Right renal pelvis (tissue), 4 donors: ENCODE measurements at places on chromosomes 6 and 20. TPM values are rescaled to one million over a fixed set of nuclear protein-coding genes. Genes with fewer than 3 reads are reported as not detected.

DNA sequence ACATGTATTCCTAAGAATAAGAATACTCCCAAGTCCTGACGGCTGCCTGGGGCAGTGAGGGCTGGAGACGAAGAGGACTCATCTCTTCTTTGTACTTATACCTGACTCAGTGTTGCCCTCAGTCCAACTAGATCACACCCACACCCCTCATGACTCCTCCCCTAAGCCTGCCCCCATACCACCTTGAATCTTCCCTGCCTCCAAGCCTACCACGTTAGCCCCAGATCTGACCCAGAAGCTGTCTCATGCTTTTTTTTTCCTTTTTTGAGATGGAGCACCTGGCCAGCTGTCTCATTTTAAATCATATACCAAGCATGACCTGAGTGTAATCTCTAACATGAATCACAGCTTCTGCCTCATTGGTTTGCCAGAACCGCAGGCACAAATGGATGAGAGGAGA, 45.2 kb downstream of the MUC22 start:
- DNase-seq, result no peak

DNA sequence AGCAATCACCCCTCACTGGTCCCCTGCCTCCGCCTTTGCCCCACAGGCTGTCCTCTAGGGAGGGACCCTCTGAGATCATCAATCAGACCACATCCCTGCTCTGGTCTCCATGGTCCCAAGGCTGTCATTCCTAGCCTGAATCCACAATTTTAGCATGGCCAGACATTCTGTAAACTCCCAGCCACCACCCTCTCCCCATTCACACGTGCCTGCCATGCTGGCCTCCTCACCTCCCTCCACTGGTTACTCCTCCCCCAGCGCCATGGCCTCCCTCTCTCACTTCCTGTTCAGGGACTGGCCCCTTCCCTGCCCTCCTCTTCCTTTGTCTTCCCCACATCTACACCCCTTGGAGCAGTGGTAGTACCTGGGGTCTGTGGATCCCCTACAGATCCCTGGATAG, 150.7 kb upstream of the MLN start:
- DNase-seq, result no peak

DNA sequence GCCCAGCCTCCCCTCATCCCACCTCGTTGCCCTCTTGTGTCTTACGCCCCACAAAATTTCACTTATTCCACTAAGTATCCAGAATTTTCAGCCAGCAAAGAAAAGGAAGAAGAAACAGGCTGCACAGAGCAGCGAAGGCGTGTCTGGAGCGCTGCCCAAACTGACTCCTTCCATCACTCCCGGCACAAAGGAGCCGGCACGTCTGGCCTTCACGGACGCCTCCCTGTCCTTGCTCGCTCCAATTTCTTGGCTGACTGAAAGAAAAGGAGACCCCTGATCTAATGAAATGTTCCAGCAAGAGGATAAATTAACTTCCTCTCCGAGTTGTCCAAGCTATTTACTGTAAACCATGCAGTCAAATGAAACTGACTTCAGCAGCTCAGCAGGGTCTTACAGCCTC, 152.3 kb upstream of the CDH4 start:
- DNase-seq, result no peak

DNA sequence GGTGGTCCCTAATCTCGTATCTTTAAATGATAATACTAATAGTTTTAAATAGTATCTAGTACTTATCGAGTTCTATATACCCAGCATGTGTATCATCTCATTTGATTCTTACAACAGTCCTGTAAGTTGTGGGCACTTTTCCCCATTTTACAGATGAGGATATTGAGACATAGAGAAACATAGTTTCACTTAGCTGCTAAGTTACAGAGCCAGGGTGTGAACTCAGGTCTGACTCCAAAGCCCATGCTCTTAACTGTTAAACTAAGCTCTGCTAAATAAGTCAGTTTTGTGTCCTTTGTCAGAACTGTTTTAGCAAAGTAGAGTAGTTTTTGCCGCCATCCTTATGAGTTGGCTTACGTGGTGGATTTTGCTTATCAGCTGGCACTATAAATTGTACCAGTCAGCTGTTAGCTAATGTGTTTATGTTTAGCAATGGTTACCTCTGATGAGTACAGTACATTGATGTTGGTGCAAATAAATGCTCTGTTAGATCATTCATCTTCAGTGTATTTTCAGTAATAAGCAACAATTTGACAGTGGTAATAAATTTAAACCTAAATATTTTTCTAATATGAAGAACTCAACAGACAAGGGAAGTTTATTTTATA, 12.1 kb downstream of the OGFRL1 start:
- no peak for DNase-seq

GRCh38 chr6:129908356-129908755, 47.2 kb upstream of the TMEM244 start:
- no peak for DNase-seq

GRCh38 chr20:19723051-19723450, 35.0 kb upstream of the RIN2 start:
- DNase-seq, result no peak

GRCh38 chr6:18978337-18979128, 591.4 kb downstream of the RNF144B start:
- peak; percentile 18 for DNase-seq

DNA sequence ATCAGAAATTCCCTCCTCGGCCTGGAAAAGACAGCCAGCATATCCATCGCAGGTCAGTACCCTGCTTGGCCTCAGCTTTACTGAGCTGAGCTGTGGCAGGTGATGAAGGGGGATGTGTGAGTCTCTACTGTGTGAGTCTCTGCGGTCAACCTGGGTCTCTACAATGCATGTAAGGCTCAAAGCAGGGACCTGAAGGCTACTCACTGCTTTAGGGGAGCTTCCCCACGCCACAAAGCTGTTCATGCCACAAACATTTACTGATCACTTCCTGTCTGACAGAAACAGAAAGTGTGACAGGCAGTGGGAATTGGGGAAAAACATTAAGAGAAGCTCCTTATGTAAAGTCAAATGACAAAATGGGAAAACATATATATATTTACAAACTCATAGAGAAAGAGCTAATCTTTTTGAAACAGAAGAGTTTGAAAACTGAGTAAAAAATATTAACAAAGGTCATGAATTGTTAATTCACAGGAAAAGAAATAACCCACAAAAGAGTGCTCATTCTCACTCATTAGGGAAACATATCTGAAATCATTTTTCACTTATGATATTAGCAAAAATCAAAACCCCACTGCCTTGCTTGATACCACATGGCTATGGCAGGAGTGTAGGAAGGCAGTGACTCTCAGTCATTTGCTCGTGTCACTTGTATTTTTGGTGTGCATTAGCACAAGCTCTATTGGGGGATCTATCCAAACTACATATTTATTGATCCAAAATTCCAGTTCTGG, 5.8 kb downstream of the BTN3A3 start:
- DNase-seq, result no peak

DNA sequence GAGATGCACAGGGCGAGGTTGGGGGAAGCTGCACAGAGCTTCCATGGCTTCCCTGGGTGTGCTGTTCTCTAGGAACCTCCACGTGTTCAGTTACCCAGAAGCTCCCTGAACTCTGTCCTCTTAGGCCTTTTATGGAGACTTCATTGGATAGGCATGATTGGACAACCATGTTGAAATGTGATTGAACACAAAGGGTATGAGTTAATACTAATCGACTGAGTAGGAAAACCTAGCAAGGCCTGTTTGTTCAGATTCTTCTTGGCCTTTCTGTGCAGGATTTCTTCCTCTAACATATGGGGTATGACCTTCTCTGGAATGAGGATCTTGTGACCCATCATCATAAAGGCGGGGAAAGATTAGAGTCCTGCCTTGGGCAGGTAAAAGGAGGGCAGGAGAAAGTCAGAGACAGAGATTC, 70.7 kb upstream of the SMIM29 start:
- peak; percentile 27 for DNase-seq

DNA sequence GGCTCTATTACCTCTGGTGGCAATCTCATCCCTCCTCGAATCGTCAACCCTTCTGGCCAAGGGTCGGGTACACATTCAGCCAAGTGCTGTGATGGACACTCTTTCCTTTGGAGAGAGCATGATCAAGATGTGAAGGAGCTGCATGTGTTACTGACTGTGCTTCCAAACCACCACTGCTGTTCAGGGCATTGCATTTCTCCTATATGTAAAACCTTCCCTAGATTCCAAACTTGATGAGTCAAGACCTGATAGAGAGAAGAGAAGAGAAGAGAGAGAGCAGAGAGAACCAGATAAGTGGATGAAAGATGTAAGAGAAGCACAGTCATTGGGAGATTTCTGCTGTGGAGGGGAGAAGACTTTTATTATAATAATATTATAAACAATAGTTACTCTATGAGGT, 162.2 kb downstream of the KCNQ5 start:
- DNase-seq, result no peak

GRCh38 chr6:1838604-1839213, 229.0 kb downstream of the FOXC1 start:
- DNase-seq, result no peak

Gene SNTA1
- polyA plus RNA-seq, result 10.0 TPM

Gene ZSCAN16
- polyA plus RNA-seq, result 13.5 TPM

Gene PRICKLE4
- 11.5 TPM for polyA plus RNA-seq

Gene KIF25
- polyA plus RNA-seq, result 1.1 TPM

Gene RGS17
- 2.6 TPM for polyA plus RNA-seq

Gene MYO6
- polyA plus RNA-seq, result 95.7 TPM
